Stimulated activated CD8-positive, alpha-beta memory T cell treated with anti-CD3 and anti-CD28 coated beads, Interleukin-7, amount 100 ng/mL, for 1 hour (primary cell): ENCODE measurements at places on chromosomes 1 and 21.

DNA sequence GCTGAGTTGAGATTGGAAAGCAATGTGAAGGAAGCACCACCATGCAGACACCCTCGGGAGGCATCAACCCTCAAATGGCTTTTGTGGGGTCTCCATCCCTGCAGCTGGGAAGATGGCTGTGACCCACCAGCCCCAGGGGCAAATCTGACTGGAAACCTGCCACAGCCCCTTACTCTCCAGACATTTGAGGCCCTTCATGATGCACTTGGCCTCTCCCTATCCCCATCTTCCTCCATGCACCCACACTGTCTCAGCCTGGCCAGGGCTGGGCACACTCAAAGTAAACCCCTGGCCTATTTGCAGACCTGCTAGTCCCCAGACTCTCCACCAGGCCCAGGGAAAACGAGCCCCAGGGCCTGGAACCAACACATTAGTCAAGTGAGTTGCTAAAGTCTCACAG, 205.2 kb downstream of the MATN1 start:
- no peak for DNase-seq

- DNase-seq, result no peak
Observed at GRCh38 chr1:98066911-98067310, 146.1 kb upstream of the DPYD start.

- no peak for DNase-seq
Observed at GRCh38 chr1:3454811-3455618, 550 bp downstream of the ARHGEF16 start.

DNA sequence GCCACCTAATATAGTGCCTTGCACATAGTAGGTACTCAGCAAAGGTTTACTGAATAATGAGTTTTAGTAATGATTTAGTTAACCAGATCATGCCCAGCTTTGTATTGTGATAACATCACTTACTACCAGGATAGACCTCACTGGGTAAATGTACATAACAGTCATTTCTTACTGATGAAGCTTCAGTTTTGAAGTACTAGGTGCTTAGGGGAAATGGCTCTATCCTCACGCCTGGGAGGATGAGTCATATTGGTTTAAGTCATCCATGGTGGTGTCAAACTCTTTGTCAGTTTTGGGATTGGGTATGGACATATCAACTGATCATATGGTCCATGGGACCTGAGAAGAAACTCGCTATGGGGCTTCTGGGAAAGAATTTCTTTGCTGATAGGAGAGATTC, 90.6 kb upstream of the USP24 start:
- DNase-seq, result no peak

DNA sequence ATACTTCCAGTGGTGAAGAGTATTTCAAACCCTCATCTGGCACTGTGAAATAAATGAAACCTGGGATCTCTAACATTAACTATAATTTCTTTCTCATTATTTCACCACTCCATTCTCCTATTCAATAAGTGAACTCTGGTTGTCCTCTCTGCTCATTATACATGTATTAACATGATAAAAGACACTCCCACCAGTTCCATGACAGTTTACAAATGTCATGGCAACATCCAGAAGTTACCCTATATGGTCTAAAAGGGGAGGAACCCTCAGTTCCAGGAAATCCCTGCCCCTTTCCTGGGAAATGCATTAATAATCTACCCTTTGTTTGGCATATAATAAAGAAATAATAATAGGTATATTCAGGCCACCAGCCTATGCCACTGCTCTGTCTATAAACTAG, 62.7 kb upstream of the BRINP3 start:
- DNase-seq, result no peak

DNA sequence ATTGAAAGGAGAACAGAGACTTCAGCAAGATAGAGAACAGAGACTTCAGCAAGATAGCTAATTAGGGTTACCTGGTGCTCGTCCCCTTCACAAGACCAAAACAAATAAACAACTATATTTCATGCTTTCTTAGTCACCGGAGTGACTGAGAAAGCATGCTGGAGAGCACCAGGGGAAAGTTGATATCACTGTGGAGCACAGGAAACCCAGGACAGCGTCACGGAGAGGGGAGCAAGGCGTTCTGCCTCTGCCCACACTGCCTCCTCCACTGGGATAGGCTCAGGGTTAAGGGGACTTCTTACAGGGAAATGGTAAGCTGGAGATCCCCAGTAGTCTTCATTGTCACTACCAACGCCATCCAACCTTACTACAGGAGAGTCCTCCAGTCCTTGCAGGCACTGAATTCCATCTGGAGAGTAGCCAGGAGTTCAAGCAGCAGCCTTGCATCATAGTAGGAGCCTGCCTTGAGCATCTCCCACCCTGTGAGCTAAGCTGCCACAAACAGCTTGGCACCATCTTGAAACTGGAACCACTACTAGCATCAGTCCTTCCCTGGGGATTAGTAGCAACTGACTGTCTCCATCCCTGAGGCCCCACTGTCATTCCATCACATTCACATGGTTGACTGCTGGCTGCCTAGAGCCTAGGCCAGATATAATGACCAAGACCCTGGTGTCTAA, 239.4 kb downstream of the PLPP3 start:
- no peak for DNase-seq

- DNase-seq, result peak; percentile 10
Observed at GRCh38 chr1:50873458-50874187, 86.4 kb downstream of the FAF1 start.

DNA sequence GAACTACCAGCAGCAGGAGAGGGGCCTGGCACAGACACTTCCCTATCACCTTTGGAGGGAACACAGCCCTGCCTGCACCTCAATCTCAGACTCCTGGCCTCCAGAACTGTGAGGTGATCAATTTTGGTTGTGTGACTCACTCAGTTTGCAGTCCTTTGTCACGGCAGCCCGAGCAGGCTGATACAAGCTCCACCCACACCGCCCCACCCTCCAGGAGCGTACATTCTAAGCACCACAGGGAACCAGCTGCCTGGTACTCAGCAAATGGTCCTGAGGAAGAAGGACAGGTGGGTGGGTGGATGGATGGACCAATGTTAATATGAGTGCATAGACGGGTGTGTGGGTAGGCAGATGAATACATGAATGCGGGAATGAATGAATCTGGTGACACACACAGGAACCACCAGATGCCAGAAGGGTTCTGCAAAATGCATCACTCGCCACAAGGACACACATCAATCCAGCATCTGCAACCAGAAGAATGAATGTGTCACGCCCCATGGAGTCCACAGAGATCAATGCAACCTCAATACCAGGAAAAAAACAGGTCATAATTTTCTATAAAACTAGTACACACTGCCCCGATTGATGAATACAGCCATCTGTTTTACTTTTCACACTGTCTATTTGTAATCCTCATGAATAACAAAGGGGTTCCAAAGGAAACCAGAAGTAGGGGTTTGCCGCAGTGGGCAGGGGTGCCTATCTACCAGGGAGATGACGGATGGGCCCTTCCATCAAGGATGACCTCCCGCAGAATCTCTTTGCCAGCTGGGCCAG, 284.5 kb downstream of the NPHP4 start:
- DNase-seq, result no peak

DNA sequence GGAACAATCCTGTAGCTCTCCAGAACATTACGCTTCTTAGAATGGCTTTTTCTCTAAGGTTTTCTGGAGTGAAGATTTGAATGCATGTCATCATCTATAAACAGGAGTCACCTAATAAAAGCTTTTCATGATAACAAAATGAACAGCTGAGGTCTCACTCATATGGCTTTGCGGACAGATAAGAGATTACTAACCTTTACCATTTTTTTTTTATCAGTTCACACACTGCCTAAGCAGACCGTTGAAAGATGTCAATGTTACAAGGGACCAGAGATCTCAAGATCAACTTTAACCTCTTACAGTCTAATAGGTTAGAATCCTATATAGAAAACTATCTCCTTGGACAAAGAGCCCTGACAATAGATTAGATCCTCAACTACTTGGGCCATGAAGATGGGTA, 41.4 kb downstream of the SCMH1 start:
- no peak for DNase-seq

- no peak for DNase-seq
Observed at GRCh38 chr1:162689745-162690671, 57.7 kb downstream of the DDR2 start.

DNA sequence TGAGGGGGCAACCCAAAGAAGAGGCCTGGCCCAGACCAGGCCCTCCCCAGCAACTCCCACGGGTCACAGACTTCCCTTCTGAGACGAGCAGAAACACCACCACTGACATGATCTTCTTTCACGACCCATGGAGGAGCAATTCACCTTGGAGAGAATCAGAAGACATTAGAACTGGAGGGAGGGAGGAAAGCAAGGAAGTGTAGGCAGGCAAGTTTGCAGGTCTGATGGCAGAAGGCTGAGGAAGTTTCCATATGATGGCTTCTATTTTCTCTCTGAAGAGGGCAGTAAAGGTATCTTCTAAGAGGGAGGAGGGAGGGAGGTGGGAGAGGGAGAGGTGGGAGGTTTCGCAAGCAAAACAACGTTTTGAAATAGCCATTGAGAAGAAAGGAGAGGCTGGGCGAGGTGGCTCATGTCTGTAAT, 1.4 kb upstream of the UBXN10 start:
- DNase-seq, result no peak

- no peak for DNase-seq
Observed at GRCh38 chr1:213083112-213083445, 32.0 kb downstream of the RPS6KC1 start.

GRCh38 chr1:45334308-45335245, 5.4 kb upstream of the TOE1 start:
- DNase-seq, result no peak

DNA sequence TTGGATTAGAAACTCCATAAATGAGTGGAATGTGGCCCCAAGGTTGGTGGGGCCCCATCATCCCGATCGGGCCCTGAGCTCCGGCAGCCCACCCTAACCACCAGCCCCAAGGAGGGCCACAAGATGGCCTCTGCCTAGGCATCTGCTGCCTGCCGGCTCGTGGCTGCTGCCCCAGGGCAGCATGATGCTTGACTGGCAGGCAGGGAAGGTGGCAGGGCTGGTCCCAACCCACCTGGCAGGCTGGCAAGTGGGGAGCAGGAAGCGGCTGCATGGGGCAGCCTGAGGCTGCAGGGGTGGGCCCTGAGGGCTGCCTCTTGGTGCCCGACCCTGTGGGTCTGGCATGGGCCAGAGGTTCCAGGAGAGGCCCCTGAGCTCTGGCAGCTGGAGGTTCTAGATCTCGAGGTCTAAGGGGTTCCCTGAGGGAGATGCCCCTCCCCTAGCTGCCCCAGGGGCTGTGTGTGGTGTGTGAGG, 760 bp upstream of the GJC2 start:
- no peak for DNase-seq

DNA sequence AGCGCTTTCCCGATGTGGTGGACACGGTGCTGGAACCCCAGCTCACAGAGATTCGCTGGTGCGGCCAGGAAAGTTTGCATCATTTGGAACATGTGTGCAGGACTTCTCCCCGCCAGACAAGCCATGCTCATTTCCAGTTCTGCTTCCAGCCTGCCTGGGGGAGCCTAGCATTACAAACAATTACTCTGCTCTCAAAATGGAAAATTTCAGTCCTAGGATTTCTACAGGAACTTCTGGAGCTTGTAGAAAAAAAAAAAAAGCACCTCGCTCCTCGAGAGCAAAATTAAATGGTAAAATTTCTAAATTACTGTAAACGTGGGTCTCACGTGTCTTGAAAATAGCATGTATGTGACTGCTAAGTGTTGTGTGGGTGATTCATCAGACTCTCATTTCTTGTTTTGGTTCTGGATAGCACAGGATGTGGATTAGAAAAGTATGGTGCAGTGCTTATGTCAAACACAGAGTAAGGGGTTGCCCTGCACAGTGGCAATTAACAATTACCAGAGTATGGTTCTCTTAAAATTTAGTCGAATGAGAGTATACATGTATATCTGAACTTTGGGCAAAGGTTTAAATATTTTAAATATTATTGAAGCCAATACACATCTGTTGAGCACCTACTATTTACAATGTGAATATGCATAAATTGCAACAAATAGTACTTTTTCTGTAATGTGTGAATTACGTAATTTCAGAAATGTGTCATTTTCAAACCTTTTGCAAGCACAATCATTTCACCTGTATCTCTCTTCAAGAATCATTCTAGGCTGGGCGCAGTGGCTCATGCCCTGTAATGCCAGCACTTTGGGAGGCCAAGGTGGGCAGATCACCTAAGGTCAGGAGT, 61.8 kb upstream of the PTGFRN start:
- DNase-seq, result no peak

- DNase-seq, result no peak
Observed at GRCh38 chr1:37792943-37793686, 532 bp upstream of the MANEAL start.

- no peak for DNase-seq
Observed at GRCh38 chr1:156167536-156167935, 14.2 kb downstream of the SEMA4A start.

- DNase-seq, result no peak
Observed at GRCh38 chr1:202698276-202698675, 12.0 kb downstream of the SYT2 start.

GRCh38 chr21:42154237-42155044, 64.5 kb upstream of the ABCG1 start:
- DNase-seq, result no peak

GRCh38 chr1:65149351-65150107, 1.5 kb downstream of the AK4 start:
- no peak for DNase-seq

DNA sequence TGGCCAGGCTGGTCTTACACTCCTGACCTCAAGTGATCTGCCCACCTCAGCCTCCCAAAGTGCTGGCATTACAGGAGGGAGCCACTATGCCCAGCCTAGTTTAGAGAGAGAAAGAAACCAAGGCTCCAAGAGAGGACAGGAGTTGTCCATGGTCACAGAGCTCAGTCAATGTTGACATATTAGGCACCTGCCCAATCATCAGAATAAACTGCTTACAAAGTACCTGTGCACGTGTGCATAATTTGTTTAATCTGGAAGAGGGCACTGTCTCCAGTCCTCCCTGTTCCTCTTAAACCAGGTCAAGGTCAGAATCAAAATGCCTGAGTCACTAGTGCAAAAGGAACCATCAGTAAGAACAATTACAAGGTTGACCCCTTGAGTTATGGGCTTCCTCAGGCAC, 20.3 kb upstream of the MPZL1 start:
- no peak for DNase-seq

DNA sequence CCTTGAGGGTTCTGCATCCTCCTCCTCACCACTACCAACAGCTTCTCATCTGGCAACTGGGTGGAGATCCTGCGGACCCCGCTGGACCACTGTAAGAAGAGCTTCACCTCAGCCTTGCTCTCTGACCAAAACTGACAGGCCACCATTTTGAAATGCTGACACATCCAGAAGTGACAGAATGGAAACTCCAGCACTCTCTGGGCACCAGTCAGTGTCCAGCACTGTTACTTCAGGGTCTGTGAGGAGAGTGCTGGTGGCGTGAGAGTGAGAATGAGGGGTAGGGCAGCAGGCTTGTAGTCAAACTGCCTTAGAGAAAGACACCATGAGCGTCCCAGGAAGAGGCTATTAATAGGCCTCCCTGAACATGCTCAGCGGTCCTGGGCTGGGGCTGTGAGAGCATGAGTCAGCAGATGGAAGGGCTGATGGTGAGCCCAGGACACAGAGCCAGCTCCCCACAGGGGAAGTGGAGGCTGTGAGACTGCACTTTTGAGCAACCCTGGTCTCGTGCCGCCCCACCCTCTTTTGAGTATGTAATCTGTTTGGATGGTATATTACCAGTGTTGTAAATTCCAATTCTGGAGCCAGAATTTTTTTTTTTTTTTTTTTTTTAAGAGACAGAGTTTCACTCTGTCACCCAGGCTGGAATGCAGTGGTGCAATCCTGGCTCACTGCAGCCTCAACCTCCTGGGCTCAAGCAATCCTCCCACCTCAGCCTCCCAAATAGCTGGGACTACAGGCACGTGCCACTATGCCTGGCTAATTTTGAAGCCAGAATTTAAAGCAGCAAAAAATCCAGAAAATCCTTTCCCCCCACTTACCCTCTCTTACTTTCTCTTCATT, 34.4 kb upstream of the SLC30A1 start:
- no peak for DNase-seq

- no peak for DNase-seq
Observed at GRCh38 chr1:39825432-39825941, 36.8 kb upstream of the BMP8B start.
